ENCODE measurements at places on chromosomes 7 and 10.
A peak's percentile ranks its signal among the peaks of the same experiment; 100 is the strongest.

DNA sequence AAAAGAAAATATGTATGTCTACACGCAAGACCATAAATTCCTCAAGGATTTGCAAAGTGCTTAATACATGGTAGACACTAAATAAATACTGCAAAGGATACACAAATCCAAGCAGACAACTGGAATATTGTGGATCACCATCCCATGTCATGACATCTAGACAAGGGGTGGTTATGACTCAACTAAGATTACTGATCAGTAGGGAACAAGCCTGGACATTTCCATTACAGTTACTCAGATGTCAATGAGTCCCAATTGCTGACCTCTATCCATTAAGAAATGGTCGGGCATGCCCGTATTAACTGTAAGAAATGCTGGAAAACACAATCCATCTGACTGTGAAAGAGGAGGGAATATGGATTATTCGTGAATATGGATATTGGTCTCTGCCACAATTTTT, 27.6 kb upstream of the RUFY2 start:
- DNase-seq, result no peak

DNA sequence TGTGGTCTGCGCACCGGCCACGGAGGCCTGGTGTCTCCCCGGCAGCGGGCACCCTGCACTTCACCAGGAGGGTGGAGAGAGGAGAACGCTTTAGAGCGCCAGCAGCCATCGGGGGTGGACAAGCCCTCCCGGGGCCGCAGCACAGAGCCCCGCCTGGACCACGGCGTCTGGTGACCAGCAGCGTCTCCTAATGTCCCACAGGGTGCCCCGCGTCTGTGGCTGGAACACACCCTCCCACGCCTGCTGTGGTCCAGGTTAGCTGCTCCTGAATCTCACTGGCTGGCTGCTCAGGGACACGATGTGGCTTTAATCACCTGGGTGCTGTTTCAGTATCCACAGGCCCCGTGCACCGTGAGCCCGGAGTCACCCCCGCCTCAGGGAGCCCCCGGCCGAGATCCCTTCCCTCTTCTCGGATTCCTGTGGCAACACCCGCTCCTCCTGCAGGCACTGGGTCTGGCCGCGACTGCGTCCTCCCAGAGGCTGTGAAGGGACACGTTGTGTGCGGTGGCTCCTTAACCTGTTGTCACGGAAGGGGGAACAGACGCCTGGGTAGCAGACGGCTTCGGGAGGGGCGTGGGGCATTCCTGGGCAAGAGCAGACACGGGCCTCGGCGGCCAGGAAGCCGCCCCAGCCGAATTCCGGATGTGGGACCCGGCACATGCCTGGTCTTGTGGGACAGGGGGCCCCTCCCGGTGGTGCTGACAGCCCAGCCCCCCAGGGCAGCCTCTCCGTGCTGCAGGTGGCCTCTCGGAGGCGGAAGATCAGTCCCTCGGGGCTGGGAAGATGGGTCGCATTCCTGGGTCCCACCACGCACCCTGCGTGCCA, 78.9 kb downstream of the FOXL3 start:
- no peak for DNase-seq

GRCh38 chr7:21160401-21160800, 267.5 kb upstream of the SP4 start:
- DNase-seq, result no peak

DNA sequence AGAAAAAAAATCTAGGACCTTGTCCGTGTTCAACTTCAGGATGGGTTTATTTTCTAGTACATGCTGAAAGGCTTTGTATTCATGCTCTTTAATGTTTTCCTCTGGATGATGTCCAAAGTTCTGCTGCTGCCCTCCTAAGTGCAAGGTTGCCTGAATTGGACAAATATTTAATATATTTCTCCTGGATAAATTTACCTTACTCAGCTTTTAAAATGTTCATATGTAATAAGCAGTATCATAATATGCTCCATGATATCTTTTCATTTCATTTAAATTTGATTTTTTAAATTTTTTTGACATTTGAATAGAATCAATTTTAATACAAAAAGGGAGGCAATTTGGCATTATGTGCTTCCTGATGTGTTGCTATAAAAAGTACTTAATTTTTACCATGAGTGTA, 95.9 kb upstream of the SLC25A13 start:
- no peak for DNase-seq

DNA sequence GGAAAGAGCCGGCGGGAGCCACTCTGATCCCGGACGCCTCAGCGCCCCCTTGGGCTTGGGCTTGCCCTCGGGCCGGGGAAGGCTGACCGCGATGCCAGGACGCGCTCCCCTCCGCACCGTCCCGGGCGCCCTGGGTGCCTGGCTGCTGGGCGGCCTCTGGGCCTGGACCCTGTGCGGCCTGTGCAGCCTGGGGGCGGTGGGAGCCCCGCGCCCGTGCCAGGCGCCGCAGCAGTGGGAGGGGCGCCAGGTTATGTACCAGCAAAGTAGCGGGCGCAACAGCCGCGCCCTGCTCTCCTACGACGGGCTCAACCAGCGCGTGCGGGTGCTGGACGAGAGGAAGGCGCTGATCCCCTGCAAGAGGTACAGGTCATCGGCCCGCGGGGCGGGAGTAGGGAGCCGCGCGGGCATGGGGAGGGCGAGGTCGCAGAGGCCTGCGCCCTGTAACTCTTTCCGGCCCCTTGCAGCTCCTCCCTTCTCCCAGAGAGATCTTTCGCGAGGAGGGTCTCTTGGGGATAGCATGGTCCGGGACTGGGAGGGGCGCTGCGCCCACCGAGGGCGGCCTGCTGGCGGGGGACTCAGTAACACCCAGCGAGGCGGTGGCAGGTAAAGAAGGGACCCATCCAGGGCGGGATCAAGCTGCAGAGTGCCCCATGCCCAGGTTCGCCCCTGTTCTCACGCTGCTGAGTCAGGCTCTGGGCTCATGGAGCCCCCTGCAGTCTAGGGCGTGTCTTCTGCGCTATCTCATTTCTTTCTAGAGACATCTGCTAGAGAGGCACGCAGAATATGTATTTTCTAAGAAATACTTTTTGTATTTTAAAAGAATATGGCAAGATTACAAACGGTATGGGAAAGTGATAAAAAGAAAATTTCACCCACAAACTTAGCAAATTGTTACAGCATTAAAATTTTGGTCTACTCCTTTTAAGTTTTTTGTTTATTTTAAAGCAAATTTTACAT, 687 bp downstream of the EPDR1 start:
- peak; percentile 4 for DNase-seq

GRCh38 chr7:138243430-138243829, 167.2 kb downstream of the AKR1D1 start:
- no peak for DNase-seq

DNA sequence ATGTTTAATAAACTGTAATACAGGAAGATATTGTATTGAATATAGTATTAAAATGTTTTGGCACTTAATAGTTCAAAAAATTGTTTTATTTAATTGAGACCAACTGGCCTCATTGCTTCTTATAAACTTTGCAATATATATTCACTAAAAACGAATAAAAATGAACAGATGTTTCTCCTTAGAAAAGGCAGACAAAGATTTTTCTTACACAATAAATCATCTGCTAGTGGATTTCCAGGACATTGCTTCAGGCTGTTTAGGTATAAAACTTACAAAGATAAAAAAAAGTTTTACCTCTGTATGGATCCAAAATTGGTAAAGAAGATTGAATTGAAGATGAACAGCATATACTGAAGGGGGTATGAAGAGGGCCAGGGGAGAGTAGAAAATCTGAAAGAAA, 143.6 kb downstream of the AGMO start:
- DNase-seq, result no peak

- DNase-seq, result no peak
These were observed 146.8 kb downstream of the HIBADH start for GRCh38 chr7:27515933-27516332.

DNA sequence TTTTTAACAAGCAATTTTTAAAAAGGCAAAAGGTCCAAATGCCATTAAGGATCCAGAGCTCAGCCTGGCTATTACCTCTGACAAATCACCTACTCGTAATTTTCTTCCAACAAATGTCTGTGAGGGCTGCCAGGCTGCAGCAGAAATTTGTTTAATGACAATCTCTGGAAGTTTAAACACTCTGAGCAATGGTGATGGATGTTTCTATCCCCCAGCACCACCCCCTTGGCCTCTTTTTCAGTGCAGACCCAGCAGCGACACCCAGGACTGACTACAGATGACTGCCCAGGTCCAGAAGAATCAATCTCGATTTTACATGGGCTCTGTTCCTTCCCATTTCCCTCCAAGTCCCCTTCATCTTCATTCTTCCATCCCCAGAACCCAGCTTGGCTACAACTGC, 201.4 kb upstream of the AOAH start:
- no peak for DNase-seq

- no peak for DNase-seq
These were observed 19.7 kb downstream of the ADCY1 start for GRCh38 chr7:45593877-45594276.

DNA sequence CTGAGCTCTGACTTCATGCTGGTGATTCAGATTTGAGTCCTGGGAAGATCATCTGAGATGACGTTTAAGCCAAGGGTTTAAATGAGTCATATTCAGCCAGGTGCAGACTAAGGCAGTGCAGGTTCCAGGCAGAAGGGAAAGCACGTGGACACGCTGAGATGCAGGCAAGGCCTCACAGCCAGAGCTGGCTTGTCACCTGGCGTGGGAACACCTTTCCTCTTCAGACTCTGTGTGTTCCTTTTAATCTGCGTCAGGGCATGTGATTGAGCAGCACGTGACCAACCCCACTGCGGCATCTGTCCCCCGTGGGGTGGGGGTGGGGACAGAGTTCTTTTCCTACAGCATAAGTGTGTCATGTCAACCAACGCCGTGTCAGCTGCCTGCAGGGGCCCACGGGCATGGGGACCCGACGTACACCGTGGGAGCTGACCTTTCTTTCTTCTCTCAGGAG, 10.7 kb upstream of the IDI2 start:
- DNase-seq, result no peak

DNA sequence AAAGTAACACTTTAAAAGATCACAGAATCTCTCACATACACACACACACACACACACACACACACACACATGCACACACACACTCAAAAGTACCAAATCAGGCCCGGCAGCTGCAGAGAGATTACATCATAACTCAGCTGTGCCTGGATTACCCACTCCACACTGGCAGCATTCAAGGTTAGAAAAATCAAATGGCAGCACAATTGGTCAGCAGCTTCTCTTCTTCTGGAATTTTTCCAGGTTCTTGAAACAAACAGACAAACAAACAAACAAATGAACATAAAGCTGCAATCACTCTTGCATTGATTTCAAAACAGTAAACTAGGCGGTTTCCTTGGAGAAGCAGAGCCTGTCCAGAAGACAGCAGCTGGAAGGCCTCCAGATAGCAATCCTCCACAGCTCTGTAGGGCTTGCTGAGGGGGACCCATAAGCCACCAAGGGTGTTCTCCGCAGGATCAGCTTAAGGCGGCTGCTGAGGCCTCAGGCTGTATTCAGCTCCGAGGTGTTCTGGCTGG, 24.5 kb upstream of the FAM133B start:
- no peak for DNase-seq

GRCh38 chr10:44023517-44023916, 361.4 kb downstream of the CXCL12 start:
- DNase-seq, result no peak

- DNase-seq, result no peak
These were observed 12.6 kb upstream of the NPFFR1 start for GRCh38 chr10:70296406-70296899.

DNA sequence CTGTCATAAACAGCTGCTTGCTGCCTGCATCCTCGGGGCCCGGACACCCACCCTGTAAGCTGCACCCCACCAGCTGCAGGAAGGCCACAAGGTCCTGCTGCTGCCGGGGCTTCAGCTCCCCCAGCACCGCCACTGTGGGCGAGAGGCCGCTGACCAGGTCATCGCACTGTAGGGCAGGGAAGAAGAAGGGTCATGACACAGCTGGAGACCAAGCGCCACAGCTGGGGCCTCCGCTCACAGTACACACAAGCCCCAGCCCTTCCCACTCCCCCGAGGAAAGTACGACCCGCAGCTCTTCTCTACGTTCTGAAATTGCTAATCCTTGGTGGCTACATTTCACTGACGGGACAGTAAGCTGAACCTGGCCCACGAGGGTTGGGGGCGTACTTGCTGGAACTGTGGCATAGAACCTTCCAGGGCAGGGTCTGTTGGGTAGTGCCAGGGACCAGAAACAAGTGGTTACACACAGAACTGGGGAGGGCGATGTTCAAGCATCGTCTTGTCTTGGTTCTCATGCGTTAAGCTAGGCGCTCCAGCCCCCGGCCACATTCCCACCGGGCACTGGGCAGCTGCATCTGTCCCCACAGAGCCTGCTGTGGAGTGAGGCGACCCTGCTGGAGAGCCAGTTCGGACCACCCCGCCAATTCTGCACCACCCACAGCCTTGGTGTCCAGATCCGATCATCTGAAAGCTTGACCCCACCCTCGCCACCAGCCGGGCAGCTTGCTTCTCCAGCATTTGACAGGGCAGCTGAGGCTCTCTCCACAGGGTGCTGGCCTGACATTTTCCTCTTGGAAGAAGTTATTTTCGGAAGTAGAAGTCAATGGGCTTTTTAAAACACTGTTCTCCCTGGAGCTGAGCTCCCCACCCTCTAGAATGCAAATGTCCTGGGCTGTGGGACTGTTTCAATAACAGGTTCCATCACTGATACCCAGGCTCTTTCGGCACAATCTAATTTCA, 50.8 kb downstream of the GSDME start:
- no peak for DNase-seq

DNA sequence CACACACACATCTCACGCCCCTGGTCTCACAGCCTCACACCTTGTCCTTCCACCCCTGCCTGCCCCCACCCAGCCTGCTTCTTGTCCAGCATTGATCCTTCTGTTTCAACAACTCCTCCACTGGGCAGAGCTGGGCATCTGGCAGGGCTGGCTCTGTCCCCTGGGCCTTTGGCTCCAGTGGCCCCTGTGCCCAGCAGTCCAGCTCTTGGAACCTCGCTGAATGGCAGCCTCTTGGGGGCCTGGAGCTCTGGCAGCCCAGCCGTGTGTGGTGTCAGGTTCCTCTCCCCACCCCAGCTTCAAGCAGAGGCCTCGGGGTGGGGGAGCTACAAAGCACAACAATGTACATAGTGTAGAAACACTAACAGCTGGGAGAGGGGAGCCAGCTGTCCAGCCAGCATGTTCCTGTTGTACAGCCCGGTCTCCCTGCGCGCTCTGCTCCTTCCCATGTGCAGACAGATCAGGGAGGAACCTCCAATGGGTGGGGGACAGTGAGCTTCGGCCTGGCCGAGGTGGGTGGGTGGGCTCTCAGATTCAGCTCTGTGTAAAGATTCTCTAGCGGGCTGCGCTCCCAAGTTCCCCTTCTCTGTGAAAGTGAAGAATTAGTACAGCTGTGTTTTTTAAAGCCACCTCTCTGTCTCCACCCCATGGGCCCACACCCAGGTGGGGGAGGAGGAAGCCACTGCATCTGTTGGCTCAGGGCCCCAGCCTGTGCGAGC, 19.4 kb downstream of the ZMIZ2 start:
- DNase-seq, result no peak

DNA sequence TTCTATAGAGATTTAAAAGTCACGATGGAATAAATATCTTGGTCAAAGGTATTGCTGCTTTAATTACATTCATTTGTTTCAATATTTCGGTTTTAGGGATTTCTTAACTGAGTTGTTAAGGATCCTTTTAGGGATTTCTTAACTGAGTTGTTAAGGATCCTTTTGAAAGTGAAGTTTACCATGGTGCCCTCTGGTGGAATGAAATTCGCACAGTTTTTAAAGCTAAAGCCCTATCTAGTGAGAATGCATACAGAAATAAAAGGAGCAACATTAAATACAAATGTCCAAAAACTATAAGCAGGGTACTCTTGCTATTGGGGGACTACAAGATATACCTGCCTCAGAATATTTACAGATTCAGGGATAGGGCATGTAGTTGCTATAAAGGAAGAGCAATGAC, 193.7 kb downstream of the RNLS start:
- DNase-seq, result no peak

GRCh38 chr10:51425431-51425830, 274.0 kb downstream of the CSTF2T start:
- DNase-seq, result no peak

GRCh38 chr10:113126229-113127201, 176.5 kb downstream of the TCF7L2 start:
- DNase-seq, result peak; percentile 22
